ENCODE measurements at places on chromosomes 2 and 18.

GRCh38 chr2:71801969-71802368, 345.7 kb downstream of the CYP26B1 start:
- DNase-seq, result no peak

- DNase-seq, result no peak
Observed at GRCh38 chr2:206443735-206444527, 599 bp downstream of the ADAM23 start.

DNA sequence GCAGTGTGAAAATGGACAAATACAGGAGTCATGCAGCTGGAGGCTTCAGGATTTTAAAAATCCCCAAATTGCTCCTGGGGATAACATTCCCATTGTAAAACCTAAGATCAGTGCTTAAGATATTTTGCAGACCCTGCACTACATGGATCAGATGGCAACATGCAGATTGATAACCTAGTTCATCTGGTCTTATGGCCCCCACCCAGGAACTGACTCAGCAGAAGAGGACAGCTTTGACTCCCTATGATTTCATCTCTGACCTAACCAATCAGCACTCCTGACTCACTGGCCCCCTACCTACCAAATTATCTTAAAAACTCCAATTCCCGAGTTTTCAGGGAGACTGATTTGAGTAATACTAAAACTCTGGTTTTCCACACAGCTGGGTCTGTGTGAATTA, 20.0 kb downstream of the SRBD1 start:
- no peak for DNase-seq

- DNase-seq, result no peak
Observed at GRCh38 chr2:200177971-200178911, 128.3 kb upstream of the SPATS2L start.

DNA sequence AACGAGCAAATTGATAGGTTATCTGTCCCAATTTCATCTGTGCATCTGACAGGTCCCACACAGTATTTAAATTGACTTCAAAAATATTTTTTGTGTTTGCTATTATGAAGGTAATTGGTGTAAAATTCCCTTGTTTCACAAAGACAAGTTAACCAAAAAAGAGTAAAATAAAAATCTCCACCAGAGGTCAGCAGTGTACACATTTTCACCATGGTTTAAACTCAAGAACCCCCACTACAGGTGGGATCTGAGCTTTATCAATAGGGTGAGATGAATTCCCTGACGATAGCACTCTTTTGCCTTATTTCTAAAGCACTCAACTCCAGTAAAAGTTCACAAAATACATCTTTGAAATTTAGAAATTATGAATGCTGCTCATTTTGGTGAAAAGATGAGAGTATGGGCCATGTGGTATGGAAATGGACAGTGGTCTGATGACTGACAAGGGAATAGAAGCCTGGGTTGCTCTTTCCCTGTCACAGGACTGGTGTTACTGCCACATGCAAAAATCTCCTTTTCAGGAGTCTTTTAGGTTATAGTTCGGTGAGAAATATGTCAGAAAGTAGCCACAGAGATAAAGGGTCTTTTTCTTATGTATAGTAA, 68.0 kb downstream of the SERPINB8 start:
- no peak for DNase-seq

DNA sequence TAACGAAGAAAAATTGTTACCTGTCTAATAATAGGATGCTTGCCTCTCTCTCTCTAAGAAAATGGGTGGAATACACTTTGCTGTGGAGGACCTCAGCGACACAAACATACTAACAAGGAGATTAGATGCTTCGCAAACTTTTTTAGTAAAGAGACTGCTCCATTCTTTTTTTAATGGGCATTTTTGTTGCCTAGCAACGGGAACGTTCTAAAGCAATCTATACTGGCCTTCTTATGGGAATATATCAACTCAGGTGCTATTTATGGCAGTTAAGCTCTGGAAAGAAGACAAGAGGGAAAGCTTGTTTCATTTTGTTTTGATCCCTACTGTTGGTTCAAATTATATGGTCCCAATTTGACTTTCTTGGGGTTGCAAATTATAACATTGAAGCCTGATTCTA, 86.8 kb upstream of the CBLN2 start:
- no peak for DNase-seq

All from CD4-positive, alpha-beta T cell treated with Interleukin-15 for 1 hour (primary cell).